ENCODE measurements at places on chromosomes 13 and 19.

- DNase-seq: no peak
These were observed 43.4 kb downstream of the TPT1 start for GRCh38 chr13:45297456-45298205.

DNA sequence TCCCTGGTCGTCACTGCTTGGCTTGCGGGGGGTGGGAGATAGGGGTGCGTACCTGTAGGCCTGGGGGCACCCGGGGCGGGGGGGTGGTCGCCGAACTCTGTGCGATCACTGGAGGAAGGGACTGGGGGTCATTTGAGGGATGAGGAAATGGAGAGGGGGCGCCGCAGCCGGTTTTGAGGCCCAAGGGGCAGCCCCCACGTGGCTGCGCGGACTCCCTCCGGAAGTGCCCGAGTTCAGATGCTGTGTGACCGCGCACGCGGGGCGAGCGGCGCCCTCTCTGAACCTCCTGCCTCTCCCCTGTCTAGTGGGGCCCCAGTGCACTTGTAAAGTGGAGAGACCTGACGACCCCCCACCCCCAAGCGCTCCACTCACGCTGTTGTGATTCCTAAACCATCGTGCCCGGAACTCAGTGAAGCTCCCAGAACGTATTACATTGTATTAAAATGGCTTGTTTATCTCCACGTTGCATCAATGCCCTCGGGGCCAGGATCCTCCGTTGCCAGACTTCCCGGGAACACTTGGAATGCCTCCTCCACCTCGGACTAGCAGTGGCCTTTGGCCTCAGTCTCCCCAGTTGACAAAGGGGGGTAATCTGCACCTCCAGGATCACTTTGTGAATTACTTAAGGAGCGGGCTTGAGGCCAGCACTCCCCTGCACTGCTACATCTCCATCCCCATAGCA lies 3.0 kb upstream of the NANOS3 start:
- no peak for DNase-seq

DNA sequence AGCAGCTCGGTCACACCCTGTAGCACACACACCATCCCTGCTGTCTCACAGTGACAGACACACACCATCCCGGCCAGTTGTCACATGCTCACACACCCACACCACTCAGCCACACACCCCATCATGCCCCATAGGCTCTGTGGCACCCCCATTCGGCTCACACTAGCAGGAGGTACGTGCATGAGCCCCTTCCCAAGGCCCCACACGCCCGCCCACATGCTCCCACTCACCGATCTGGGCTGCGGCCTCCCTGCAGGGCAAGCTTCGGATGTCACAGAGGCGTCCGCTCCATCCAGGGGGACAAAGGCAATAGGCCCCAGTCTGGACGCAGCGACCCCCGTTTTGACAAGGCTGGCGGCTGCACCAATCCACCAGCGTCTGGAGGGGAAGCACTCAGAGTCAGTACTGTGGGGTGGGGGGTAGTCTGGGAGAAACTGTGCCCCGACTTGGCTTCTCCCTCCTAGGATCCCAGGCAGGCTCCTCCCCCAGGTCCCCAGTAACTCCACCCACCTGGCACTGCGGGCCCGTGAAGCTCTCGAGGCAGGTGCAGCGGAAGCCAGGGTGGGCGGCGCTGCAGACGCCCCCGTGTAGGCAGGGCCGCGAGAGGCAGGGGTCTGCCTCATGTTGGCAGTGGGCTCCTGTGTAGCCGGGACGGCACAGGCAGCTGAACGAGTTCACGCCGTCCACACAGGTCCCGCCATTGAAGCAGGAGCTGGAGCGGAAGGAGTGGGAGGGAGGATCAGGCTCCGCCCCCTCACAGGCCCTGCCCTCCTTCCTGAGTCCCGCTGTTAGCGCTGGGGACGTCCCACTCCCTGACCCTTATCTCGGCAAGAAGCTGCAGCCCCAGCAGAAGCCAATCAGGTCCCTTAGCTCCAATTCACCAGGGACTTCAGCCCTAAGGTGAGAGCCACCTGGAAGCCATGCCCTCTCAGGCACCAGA lies 20.1 kb downstream of the NOTCH3 start:
- no peak for DNase-seq

DNA sequence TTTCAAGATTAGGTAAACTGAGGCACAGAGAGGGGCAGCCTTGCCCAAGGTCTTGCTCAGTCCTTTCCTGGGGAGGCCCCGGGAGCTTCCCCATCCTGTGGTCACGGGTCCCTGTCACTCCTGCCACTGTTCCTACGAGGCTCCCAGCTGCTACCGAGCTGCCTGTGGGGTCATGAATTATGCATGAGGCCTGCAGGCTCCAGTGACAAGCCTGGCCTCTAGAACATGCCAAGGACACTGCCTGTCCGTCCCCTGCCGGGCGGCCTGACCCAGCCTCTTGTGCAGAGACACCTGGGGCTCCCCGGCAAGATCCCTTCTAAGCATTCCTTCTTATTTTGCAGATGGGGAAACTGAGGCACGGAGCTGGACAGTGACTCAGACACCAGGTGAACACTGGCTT lies 2.7 kb downstream of the FCHO1 start:
- DNase-seq: no peak

GRCh38 chr19:9936326-9937000 lies at the start of gene OLFM2:
Gene OLFM2, minus strand, starts transcription at chr19:9936515. Its CDS starts 149 bp downstream, at chr19:9936366.
- DNase-seq: no peak
